Fibroblast of skin of right biceps (primary cell): ENCODE measurements at places on chromosomes 11 and 22.

GRCh38 chr22:35375526-35375925, 5.4 kb upstream of the HMOX1 start:
- DNase-seq, result peak; percentile 17

GRCh38 chr11:62269654-62270278, at the start of gene SCGB2A2:
SCGB2A2 (plus strand) TSS chr11:62270158; CDS start chr11:62270217, 59 bp downstream.
- DNase-seq, result no peak

GRCh38 chr22:23357053-23357452, 176.7 kb downstream of the BCR start:
- DNase-seq, result no peak

GRCh38 chr11:7495882-7496551, 10.7 kb downstream of the OLFML1 start:
- no peak for DNase-seq

GRCh38 chr22:31305194-31305593, 12.9 kb upstream of the PIK3IP1 start:
- no peak for DNase-seq

DNA sequence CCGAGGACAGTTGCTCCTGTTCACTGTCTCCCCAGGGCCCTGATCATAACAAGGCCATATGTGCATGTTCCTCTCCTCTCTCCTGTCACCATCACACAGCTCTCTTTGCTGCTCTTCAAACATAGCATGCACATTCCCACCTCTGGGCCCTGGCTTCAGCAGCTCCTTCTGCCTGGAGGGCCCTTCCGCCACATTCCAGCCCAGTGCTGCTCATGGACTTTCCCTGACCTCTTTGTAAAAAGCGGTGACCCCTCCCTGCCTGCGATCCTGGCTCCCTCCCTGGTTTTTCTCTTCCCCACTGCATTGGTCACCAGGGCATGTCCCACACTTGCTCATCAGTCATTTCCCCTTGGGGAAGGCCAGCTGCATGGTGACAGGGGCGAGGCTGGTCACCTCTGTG, 98.2 kb downstream of the MYO18B start:
- DNase-seq, result no peak

DNA sequence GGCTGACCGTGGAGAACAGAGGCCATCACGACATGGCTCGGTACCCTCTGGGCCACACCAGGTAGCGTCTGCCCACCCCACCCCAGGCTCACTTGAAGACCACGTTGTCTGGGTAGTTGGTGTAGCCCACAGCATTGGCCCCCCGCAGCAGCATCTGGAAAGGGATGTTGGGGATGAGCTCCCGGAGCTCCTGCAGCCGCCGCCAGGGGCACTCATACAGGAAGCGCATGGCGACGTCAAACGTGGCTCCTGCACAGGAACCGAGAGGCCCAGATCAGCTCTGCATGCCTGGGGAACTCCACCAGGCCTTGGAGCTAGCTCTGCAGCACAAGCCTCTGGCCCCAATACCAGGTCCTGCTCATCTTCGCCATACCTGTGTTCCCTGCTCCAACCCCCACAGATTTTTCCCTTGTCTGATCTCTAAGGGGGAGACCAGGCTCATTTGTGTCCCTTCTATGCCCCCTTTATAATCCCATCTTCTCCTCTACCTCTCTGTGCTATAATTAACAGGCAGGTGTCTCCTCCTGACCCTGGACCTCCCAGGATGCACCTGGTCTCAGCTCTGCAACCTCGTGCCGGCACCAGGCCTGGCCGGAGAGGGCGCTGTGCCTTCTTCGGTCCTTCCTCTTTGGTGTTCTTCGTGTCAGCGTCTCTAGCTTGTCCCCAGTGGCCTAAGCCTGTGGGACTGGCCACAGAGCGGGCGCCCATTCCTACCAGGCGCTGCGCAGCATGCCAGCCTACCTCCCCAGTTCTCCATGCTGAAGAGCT, 5.0 kb upstream of the LRFN4 start:
- DNase-seq, result peak; percentile 26

DNA sequence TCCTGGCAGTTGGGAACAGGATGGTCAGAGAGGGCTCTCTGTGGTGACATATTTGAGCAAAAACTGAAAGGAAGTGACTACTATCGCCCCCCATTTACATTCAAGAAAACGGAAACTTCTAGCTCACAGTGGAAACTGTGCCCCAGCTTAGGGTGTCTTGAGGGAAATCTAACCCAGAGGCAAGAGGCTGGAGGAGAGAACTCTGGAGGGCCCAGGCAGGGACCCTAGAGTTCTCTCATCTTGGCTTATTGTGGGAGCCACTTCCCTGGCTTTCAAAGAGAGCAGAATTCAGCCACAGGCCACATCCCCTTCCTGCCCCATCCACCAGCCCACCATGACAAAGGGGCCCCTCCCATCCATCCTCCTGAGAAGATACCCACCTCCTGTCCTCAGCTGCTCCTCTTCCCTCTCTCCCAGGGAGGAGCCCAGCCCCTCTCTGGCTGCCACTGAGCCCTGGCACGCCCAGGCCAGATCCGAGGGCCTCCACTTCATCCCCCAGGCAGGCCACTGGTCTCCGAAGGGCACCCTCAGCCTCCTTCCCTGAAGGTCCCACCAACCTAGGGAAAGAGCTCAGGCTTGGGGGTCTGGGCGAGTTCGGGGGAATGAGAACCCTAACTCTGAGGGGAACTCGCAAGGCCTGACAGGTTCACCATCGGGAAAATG, 1.6 kb upstream of the TMPRSS13 start:
- no peak for DNase-seq

- DNase-seq, result peak; percentile 49
Measured at GRCh38 chr11:13316528-13316961, 39.0 kb downstream of the BMAL1 start.

- DNase-seq, result no peak
Measured at GRCh38 chr11:31150841-31151240, 218.7 kb downstream of the DCDC1 start.

GRCh38 chr11:128727796-128728431, 34.0 kb downstream of the FLI1 start:
- no peak for DNase-seq

- DNase-seq, result no peak
Measured at GRCh38 chr11:69001243-69002081, 11.6 kb downstream of the MRGPRF start.

- DNase-seq, result no peak
Measured at GRCh38 chr11:134646561-134646960, 234.5 kb upstream of the B3GAT1 start.

- peak; percentile 18 for DNase-seq
Measured at GRCh38 chr11:100573911-100574513, 113.1 kb upstream of the ARHGAP42 start.

DNA sequence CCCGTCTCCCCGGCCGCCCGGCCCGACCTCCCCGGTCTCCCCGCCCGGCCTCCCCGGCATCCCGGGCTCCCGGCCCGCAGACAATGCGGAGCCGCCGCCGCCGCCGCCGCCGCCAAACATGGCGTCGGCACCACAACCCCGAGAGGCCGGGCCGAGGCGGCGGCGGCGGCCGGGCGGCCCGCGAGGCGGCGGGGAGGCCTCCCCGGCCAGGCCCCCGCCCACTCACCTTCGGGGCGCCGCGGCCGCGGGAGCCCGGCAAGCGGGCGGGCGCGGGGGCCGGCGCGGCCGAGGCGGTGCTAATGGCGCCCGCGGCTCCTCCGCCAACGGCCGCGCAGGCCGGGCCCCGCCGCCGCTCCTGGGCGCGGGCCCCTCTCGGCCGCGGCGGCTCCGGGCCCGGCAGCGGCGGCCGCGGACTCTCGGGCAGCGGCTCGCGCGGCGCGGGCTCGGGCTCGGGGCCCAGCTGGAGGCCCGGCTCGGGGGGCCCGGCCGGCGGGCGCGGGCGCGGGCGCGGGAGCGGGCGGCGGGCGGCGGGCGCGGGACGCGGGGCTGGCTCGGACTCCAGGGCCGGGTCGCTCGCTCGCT, 311 bp downstream of the BRD1 start:
- DNase-seq, result peak; percentile 36

- DNase-seq, result no peak
Measured at GRCh38 chr11:1947592-1948237, 583 bp downstream of the MRPL23 start.

DNA sequence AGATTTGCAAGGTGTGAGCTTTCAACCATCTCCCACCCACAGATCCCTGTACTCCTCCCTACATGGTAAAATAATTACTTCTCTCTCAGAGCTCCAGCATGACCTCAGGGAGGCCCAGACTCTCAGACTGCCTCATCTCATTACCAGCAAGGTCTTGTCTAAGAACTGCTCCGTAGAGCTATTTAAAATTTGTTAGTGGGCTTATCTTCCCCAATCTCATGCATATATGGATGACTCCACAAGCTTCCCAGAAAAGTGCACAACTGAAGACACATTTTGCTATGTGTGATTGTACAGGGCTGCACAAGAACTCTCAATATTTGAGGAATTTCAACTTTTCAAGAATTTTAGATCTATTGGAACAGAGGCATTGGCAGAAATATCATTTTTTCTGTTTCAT, 230.3 kb downstream of the CSNK2A3 start:
- DNase-seq, result no peak

GRCh38 chr11:90912631-90913030, 689.8 kb upstream of the CHORDC1 start:
- no peak for DNase-seq

DNA sequence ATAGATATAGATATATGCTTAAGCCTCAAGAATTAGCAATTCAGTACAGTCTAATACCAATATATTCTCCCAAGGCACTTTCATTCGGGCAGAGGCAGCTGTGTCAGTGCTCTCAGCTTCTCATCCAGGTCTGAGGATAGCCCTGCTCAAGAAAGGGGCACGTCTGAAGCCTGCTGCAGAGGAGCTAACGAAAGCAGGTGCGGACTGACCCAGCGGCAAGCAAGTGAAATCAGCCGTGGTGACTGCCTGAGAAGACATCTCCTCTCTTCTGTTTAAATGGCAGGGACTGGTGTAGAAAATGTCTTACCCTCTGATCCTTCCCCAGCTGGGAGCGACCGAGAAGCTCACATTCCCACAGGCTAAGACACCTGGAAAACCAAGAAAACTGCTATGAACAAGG, 468.6 kb downstream of the BRD1 start:
- DNase-seq, result no peak

- peak; percentile 81 for DNase-seq
Measured at GRCh38 chr11:115439385-115439784, 64.8 kb downstream of the CADM1 start.

DNA sequence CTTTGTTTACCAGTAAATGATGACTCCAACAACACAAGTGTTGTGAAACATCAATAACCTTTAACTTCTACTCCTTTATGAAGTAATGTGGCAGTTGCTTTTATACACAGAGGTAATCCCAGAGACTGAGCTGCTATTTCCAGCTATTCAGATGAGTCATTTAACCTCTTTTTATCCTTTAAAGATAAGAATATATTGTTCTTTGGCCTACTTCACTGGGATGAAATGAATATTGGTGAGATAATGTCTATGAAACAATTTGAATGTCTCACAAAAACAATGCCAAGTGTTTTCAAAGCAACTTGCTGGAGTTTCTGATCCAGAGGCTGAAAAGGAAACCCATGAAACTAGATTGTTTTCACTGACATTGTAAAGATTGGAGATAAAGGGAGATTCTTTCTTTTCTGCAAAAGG, 564.4 kb upstream of the LUZP2 start:
- peak; percentile 36 for DNase-seq

GRCh38 chr11:28337701-28338100, 229.5 kb downstream of the METTL15 start:
- no peak for DNase-seq

DNA sequence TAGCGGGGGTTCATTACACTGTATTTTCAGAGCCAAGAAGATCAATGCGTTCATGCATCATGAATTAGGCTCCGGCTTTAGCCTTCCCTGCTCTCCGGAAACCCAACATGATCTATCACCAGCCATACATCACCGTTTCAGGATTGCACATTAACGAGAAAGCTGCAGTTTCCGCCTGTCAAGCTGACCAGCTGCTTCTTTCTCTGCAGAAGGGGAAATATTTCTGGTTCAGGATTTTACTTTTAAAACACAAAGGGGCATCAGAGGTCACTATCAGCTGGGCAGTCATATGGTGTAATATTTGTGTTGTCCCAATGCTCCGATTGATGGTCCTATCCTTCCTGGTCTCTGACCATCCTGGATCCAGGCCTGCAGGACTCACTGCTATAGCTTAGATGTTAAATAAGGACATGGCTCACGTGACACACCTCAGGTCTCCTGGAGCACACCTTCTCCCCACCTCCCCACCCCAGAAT, 21.4 kb upstream of the CADM1 start:
- DNase-seq, result no peak

- DNase-seq, result no peak
Measured at GRCh38 chr11:17224727-17225126, 16.9 kb upstream of the PIK3C2A start.

DNA sequence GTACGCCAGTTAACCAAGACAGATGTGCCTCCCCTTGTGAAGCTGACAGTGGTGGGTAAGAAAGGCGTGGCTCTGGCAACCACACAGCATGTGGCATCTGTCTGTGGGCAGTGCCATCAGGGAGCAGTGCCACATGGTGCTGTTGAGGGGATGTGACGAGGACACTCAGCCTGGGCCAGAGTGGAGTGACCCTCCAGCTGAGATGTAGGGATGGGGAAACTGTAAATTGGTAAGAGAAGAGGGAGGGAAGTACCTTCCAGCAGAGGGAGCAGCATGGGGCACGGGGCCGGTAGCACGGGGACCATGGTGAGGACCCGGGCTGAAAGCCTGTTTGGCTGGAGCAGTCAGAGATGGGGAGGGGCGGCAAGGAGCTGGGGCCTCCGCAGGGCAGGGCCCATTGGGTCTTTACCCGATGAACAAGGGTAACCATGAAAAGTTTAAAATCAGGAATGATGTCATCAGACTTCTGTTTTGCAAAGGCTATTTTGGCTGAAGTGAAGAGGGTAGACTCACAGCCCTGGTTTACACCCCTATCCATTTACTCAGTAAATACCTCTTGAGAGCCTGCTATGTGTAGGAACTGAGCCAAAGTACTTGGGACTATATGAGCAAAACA, 10.4 kb downstream of the TMPRSS6 start:
- DNase-seq, result no peak

DNA sequence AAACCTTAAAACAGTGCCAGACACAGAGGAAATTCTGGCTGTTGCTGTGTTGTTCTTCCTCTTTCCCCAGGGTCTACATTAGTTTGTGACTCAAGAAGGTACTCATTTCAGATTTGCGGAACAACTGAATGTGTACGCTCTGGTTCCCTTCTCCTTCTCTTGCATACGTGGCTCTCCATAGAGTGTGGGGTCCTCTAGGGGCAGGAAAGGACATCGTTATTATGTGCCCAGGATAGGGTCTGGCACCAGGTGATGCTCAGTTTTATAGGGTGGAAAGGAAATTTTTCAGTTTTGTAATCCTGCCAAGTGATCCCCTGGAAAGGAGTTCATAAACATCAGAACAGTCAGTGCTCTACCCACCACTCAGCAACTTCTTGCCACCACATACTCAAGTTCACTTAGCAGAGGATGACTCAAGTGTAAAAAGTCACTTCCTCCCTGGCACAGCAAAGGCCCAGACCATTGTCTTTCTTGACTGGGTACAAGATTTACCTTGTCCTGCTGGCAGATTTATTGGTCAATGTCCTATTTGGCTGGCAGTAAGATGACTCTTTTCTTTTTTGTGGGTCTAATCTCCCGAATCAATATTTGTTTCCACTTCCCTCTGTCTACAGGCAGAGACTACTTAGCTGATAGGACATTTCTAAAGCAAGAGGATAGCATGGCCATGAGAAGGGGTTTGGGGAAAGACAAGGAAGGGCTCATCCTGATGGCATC, 246.0 kb upstream of the TENM4 start:
- no peak for DNase-seq
